ENCODE measurements at places on chromosomes 2 and 18.

DNA sequence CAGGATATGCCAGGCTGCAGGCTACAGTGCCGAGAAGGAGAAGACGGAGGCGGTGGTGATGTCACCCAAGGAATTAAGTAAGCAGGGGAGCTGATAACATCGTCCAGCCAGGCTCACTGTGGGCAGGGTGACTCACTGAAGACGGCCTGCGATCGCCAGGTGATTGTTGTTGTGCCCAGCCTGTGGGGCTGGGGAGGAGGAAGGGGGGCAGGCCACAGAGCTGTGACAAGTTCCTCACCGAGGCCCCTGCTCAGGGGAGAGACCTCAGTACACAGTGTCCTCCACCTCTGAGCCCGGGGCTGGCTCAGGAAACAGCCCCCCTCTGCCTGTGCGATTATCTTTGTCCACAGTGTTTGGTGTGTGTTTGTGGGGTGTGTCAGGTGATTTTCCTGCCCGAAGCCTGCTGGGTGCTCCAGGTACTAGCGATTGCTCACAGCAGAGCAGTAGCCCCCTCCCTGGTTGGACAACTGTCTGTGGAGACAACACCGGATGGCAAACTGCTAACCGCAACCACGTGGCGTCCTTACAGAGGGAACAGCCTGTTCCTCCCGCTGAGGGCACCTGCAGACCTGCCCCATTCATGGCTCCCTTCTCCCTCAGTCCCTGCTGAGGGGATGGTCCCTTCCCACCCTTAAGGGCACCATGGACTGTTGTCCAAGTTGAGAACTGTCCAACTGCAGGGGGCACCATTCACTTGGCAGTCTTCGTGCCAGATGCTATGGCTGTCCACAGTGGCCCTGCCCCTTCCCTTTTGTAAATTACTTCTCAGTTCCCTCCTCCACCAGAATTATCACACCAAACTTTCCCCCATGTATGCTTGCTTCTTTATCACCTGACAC lies 95.1 kb downstream of the ZFP36L2 start:
- peak; percentile 96 for DNase-seq

- DNase-seq = no peak
These were observed 92.9 kb downstream of the MAP4K4 start for GRCh38 chr2:101790416-101790815.

- DNase-seq = peak; percentile 21
These were observed 27.0 kb downstream of the IRS1 start for GRCh38 chr2:226772389-226773179.

DNA sequence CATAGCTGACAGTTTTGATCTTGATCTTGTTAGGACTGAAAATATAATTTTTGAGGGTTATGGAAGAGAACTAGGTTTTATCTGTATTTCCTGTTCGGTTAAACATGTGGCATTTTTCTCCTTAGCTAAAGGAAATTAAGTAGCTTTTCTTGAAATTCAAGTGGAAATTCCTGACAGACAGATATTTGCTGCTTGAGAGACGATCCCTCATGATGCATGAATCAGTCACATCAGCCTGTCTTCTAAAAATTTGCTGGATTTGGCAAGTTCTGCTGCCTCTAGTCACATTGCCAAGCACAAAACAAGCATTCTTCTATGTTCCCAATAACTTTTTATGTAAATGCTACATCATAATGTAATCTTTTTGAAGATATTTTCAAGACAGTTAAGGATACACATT lies 201.8 kb upstream of the ATP5MC3 start:
- no peak for DNase-seq

DNA sequence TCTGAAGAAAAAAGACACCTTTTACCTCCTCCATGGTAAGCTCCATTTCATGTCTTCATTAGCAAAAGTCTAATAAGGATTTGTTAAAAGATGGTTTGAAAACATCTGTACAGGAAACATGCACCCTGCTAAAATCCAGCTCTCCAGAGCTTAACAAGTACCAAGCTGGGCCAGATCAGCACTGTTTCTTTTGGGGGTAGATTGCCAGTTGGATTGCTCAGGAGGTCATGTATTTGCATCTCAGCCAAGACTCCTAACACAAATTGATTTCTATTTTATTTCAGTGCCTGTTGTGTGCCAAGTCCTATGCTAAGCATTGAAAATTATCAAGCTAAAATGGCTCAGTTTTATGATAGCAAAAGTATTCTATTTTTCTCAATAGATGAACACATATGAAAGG lies 3.4 kb upstream of the TMEM182 start:
- DNase-seq = no peak

DNA sequence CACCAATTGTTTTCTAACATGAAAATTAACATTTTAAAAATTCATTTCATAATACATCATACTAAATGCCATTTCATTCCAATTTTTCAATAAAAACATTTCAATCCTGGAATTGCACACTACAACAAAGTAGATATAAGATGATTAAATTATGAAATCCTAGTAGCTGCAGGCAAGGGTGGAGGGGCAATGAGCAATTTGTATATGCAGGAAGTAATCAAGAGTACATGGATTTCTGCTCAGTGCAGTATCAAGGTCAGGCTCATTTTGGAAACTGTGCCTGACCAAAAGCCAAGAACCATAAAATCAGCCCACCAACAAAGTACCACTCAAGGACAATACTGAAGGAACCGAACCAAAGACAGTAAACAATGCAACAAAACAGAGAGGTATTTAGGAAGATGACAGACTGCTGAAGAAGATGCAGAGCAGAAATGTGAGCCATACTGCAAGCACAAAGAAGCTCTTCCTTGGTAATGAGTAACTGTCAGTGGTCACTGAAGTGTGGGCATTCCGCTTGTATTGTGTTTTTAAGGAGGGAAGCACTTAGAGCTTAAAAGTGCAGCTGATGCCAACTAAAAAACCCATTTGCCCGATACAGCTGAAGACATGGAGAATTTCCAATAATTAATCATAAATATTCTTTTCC lies 34.5 kb upstream of the DSEL start:
- no peak for DNase-seq

- no peak for DNase-seq
These were observed 180.4 kb downstream of the TWIST2 start for GRCh38 chr2:239028253-239028619.

DNA sequence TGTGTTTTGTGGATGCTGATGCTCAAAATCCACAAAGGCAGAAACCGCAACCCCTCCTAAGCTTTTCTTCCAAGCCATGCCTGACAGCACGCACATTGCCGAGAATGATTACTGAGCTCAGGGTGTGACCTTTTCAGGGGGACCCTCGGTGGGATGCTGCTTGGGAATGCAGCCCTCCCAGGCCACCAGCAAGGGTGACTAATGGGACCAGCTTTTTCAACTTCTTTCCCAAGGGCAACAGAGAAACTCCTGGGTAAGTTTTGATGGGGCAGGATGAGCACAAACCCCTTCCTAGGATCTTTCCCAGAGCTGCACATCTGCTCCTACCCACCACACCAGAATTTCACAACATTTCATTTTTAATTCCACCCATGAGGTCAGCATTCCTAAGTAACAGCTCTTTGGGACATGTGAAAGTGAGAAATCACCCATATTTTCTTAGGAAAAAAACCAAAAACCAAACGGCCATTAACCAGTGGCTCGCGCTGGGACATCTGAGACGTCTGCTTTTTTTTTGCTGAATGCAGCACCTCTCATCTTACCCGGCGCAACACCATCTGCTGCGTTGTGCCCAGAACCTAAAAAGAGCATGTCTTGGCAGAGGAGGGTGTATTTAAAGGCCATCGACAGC lies 119.0 kb downstream of the ARL4C start:
- no peak for DNase-seq

GRCh38 chr18:37188016-37188791 lies 359.3 kb downstream of the KIAA1328 start:
- no peak for DNase-seq

- no peak for DNase-seq
These were observed 65.6 kb upstream of the RAB6C start for GRCh38 chr2:129913695-129914495.

DNA sequence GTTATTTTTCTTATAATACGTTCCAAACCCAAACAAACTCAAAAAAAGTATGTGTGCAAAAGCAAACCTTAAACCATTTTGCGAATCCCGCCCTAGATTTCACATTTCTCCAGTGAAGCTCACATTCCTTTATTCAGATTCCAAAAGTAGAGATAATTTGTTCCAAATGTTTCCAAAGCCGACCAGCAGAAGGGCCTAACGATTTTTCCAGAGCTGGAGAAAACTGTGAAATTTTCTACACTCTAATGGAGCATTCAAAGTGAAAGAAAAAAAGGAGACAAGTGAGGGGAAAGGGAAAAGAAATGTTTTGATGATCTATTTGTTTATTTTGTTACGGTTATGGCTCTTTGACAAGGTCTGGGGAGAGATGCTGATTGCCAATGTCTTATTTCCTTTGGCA lies 286.5 kb upstream of the SLC14A2 start:
- DNase-seq = no peak

- DNase-seq = no peak
These were observed 59.2 kb downstream of the RPL37A start for GRCh38 chr2:216557820-216558219.

DNA sequence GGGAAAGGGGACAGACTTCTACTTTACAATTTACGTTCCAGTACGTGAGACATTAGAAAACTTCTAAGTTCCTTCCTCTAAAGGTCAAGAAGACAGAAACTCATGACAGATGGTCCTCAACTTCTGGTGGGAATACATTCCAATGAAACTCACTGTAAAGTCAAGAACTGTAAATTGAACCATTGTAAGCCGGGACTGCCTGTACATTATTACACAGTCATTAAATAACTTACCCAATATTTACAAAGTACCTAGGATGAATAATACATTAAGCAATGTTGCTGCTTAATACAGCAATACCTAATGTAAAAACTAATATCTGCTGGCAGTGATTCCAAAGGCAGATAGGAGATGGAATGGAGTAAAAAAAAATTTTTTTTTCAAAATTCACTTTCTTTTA lies 51.9 kb downstream of the CDH2 start:
- no peak for DNase-seq

- no peak for DNase-seq
These were observed 354.8 kb downstream of the INSIG2 start for GRCh38 chr2:118442996-118443553.

DNA sequence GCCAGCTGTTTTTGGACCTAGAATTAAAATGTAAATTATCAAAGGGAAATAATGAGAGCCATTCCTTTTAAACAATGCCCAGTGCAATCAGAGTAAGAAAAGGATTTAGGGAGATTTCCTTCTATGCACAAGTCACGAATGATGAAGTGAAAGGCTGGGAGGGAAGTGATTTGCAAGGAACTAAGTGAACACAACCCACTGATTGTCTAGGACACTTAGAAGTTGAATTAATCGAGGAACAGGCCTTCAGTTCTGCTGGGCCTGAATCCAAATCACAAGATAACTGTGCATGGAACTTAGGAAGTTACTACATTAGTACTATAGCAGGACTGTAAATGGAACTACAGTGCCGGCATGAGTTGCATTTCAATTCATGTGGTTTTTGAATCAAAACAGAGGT lies 17.7 kb downstream of the MAP2 start:
- no peak for DNase-seq

- no peak for DNase-seq
These were observed 80.7 kb downstream of the PDCL3 start for GRCh38 chr2:100643467-100643866.

DNA sequence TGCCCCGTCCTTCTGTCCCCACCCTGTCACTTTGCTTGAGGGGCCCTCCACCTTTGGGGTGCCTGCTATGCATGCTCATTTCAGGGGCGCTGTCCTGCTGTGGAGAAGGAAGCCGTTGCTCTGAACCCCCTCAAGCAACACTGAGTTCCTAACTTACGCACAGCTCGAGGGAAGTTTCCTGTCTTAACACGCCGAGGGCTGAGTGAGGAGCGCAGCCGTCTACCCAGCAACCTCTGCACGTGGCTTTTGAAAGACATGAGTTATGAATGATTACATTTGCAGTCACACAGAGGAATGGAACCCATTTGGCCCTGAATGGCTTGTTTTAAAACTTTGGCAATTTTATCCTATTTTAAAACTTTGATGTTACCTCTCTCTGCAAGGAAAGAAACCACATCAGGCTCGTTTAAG lies 14.0 kb downstream of the RAMP1 start:
- DNase-seq = peak; percentile 6

- DNase-seq = no peak
These were observed 38.9 kb downstream of the DHX57 start for GRCh38 chr2:38836791-38837190.

DNA sequence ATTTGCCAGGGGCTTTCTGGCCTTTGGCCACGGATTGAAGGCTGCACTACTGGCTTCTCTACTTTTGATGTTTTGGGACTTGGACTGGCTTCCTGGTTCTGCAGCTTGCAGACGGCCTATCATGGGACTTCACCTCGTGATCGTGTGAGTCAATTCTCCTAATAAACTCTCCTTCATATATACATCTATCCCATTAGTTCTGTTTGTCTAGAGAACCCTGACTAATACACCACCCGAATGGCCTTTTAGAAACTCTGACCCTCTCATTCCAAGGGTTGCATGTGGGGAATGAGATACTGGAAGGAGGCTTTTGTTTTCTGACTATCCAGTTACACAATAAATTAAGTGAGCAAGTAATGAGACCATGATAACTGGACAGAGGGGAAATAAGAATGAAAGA lies 430.7 kb downstream of the CDH2 start:
- DNase-seq = no peak

DNA sequence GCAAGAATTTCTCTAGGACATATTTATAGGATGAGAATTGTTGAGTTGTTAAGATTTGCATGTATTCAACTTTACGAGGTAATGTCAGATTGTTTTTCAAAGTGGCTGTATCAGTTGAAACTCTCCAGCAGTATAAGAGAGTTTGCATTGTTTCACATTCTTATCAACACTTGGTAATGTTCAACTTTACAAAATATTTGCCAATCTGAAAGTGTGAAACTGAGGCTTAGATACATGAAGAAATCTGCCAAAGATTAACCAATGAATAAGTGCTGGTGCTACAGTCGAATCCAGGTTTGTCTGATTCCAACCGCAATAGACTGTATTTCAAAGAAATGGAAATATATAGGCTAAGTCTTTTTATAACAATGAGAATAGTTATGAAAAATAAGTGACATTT lies 117.0 kb downstream of the EHBP1 start:
- no peak for DNase-seq
